ENCODE measurements at places on chromosomes 1 and 21.

GRCh38 chr1:228987736-228988506, 252.6 kb downstream of the RHOU start:
- no peak for DNase-seq

GRCh38 chr1:82445827-82446226, 645.1 kb downstream of the ADGRL2 start:
- no peak for DNase-seq

DNA sequence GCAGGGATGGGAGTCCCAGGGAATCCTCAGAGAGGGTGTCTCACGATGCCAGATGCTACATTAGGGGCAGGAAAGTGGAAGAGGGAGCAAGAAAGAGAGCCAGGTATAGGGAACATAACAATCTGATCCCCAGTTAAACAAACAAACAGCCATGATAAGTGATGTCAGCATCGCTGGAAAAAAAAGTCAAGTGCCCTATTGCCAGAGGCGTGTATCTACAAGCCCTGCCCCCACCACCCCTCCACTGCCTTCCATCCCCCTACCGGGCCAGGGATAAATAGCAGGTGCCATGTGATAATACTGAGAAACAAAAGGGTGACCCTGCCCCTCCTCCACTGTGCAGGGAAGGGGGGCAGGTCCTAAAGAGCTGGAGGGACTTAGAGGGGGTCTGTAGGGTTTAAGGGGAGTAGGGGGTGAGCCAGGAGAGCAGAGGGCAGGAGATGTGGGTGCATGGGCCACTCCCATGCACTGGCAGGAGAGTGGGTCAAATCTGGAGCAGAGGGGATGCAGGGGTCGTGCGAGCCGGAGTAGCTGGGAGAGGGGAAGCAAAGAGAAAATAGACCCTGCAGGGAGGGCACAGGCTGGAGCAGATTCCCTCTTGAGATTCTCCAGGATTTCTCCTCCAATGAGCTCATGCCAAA, 3.4 kb downstream of the SLC26A9 start:
- no peak for DNase-seq

GRCh38 chr21:33403786-33404585, 773 bp downstream of the IFNGR2 start:
- peak; percentile 65 for DNase-seq

DNA sequence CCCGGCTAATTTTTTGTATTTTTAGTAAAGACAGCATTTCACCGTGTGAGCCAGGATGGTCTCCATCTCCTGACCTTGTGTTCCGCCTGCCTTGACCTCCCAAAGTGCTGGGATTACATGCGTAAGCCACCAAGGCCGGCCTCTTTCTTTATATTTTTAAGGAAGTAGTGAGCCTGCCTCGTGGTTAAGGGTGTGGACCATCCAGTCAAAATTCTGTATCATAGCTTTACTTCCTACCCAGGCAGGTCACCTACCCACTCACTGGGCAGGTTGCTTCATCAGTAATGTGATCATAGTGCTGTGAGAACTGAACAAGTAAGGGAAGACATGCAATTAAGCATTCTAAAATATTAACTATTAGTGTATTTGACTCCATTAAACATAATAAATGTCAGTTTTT, 8.1 kb upstream of the ACOT7 start:
- peak; percentile 77 for DNase-seq

- DNase-seq = no peak
Observed at GRCh38 chr1:113922957-113923356, 6.2 kb upstream of the HIPK1 start.

- DNase-seq = no peak
Observed at GRCh38 chr1:78038491-78038939, 7.3 kb upstream of the GIPC2 start.

DNA sequence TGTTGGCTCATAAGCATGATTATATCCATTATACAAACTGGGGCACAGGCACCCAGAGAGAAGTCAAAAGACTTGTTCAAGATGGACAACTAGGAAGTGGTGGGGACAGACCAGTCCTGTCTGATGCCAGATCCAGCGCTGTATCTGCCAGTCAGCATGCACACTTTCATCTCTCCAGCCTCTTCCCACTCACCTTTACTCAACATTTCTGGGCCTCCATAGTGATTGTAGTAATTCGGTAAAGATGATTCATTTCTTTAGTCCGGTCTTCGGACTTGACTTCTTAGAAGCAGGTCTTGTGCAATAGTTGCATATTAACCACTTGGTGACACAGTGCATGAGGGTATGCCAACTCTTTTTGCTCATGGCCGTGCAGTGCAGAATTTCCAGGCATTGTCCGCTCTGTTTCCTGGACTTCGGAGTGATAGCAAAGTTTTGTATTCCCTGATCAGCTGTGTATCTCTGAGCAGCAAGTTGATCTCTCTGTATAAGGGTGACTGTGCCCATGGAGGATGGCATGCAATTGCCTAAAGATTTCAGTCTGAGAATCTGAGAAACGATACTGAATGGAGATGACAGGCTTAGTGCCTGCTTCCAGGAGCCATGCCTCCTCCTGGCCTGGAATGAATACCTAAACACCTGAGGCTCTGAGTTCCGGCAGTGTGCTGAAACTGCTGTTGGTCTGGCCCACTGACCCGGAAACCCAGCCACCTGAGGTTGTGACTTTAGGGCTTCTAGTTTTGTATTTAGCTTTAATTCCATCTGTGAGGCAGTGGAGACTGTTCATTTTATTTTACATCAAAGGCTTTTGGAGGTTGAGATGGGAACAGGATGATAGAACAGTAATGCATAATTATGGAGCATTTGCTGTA, 39.0 kb downstream of the GALNT2 start:
- DNase-seq = peak; percentile 89

GRCh38 chr1:15966081-15966955, 9.6 kb downstream of the ZBTB17 start:
- DNase-seq = peak; percentile 98

- no peak for DNase-seq
Observed at GRCh38 chr1:109283748-109284600, 1.0 kb upstream of the PSRC1 start.

GRCh38 chr21:44711327-44712202, at the start of gene TSPEAR:
Gene TSPEAR (minus strand): TSS chr21:44711572. CDS start chr21:44711514, 58 bp downstream.
- DNase-seq = no peak

DNA sequence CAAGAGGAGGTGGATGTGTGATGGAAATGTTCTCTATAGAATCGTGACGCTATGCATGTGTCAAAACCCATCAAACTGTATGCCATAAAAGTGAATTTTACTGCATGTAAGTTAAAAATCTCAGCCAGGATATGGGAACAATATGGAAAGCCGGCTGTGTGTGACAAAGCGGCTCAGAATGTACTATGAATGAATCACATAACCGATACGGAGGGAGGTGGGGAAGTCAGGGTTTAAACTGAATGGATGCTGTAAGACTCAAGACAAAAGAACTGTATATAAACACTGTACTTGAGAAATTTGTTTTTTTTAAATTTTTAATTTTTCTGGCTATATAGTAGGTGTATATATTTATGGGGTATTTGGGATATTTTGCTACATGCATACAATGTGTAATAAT, 111.6 kb upstream of the PDE4B start:
- DNase-seq = no peak

- DNase-seq = no peak
Observed at GRCh38 chr21:32708069-32708468, 19.7 kb downstream of the SYNJ1 start.

DNA sequence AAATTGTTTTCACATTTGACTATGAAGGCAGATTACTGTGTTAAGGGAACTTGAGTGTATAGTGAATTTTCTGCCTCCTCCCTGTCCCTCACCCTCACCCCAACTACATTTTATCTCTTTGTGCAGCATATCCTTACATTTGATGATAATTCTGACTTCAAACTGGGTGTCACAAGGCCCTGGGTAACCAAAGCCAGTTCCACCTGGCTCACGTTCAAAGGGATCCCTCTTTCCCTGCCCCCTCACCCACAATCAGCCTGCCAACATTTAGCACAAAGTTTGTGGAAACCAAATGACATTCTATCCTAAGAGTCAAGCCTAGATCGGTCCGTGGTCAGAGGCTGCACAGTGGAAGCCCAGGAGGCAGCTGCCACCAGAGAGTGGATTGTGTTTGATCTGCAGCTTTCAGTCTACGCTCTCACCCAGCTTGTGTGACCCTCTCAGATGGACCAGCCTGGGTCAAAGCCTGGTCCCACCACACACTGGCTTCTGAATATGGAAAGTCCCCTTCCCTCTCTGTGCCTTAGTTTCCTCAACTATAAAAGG, 10.3 kb downstream of the KIAA0040 start:
- no peak for DNase-seq

GRCh38 chr1:18996548-18997177, 40.2 kb upstream of the IFFO2 start:
- DNase-seq = no peak

GRCh38 chr1:187848321-187848720, 1019.6 kb downstream of the PLA2G4A start:
- no peak for DNase-seq

GRCh38 chr1:2169200-2169836, 25.3 kb downstream of the FAAP20 start:
- no peak for DNase-seq

- DNase-seq = peak; percentile 48
Observed at GRCh38 chr1:100075773-100076172, 57.0 kb downstream of the SASS6 start.
